Activated naive CD4-positive, alpha-beta T cell treated with anti-CD3 and anti-CD28 coated beads, Interleukin-2, amount 50 U/mL, for 16 hours (primary cell): ENCODE measurements at places on chromosomes 4 and X.

- no peak for DNase-seq
Measured at GRCh38 chrX:19789376-19789775, 98.0 kb downstream of the SH3KBP1 start.

- DNase-seq: no peak
Measured at GRCh38 chr4:168570466-168570865, 73.6 kb downstream of the PALLD start.

GRCh38 chr4:74117024-74117534 is 18.1 kb upstream of the CXCL2 start:
- no peak for DNase-seq

- no peak for DNase-seq
Measured at GRCh38 chr4:76532805-76533204, 97.8 kb downstream of the SHROOM3 start.

- no peak for DNase-seq
Measured at GRCh38 chrX:24796204-24796603, 102.5 kb downstream of the POLA1 start.

DNA sequence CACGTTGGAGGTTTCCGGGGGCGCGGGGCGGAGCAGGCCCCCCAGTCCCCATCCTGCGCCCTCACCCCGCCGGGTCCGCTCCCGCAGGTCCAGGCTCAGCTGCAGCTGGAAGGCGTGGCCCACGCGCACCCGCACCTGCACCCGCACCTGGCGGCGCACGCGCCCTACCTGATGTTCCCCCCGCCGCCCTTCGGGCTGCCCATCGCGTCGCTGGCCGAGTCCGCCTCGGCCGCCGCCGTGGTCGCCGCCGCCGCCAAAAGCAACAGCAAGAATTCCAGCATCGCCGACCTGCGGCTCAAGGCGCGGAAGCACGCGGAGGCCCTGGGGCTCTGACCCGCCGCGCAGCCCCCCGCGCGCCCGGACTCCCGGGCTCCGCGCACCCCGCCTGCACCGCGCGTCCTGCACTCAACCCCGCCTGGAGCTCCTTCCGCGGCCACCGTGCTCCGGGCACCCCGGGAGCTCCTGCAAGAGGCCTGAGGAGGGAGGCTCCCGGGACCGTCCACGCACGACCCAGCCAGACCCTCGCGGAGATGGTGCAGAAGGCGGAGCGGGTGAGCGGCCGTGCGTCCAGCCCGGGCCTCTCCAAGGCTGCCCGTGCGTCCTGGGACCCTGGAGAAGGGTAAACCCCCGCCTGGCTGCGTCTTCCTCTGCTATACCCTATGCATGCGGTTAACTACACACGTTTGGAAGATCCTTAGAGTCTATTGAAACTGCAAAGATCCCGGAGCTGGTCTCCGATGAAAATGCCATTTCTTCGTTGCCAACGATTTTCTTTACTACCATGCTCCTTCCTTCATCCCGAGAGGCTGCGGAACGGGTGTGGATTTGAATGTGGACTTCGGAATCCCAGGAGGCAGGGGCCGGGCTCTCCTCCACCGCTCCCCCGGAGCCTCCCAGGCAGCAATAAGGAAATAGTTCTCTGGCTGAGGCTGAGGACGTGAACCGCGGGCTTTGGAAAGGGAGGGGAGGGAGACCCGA is 14.0 kb downstream of the SHOX start:
- no peak for DNase-seq

DNA sequence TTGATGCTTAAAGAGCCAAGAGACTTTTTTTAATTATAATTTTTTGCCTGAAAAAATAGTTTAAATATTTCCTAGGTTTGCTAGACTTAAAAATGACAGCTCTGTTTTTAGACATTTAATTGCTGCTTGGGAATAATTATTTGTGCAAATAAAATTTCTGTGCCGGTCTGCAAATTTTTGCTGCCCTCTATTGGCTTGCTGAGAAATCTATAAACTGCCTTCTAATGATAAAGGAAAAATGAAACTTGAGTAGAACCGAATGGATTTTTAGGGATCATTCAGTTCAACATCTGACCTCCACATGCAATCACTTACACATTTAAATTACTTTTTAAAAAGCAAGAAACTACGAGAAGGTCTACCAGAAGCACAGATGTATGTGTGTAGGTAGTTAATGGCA is 434.0 kb downstream of the FAM133A start:
- DNase-seq: no peak

DNA sequence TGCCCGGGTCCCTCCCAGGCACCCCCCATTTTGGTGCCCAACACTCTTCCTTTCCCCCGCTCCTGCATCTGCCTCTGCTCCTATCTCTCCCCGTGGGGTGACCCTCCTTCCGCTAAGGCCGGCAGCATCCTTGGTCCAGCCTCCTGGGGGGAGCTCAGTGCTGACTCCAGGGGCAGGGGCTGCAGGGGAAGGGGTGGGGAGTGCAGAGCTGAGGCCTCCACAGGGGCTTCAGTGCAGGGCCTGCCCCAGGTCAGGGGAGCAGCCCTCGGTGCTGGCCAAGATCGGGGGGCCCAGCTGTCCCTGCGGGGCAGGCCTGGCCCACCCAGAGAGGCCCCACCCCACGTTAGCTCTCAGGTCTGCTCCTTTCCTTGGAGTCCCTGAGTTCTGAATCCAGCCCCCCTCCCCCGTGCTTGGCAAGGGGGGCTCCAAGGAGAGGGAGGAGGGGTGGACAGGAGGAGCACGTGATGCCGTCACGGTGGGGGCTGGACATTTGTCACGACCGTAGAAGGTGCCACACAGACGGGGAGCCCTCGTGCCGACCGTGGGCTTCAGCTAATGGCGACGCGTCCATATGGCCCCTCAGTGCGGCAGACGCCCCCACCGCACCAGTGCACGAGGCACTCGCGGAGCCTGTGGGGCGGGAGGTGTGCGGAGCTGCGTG is 63.5 kb upstream of the ADRA2C start:
- DNase-seq: peak; percentile 6

GRCh38 chr4:138275963-138276621 is 33.9 kb upstream of the SLC7A11 start:
- DNase-seq: no peak

GRCh38 chr4:153822316-153822715 is 33.4 kb upstream of the SFRP2 start:
- no peak for DNase-seq

- DNase-seq: no peak
Measured at GRCh38 chrX:8424912-8425311, 39.7 kb upstream of the VCX3B start.

GRCh38 chr4:20084488-20084887 is 167.2 kb upstream of the SLIT2 start:
- no peak for DNase-seq

GRCh38 chrX:26253526-26253925 is 37.6 kb downstream of the MAGEB5 start:
- DNase-seq: no peak

DNA sequence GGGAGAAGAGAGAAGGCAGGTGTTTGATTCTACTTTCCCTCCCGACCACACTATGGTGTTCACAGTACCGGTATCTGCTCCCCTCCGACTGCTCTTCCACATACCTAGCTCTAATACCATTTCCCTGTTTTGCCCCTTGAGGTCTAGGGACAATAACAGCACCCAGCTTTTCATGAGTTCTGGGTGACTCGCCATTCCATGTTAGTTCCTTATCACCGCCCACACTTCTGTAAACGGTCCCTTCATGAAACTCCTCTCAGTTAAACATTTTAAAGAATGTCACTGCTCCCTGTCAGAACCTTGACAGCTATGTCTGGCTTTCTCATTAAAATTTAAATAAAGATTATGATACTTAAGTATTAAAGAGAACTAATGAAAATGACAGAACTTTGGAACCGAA is 136.7 kb downstream of the ADAMTS3 start:
- DNase-seq: no peak

DNA sequence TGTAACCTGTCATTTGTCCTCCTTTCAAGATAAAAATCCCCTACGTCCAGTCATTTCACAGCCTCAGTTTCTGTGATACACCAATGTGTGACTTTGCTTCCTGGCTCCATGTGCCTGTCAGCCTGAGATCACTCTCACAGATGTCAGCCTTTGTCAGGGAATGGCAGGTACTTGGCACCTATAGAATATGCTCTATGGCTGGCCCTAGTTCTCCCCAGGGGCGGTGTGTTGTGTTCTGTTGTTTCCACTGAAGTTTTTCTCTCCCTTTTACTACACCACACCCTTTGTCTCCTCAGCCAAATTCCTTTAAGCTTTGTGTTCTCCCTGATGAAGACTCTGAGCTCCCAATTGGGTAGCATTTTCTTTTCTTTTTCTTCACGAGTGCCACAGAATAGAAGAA is 81.7 kb downstream of the ALPK1 start:
- no peak for DNase-seq

DNA sequence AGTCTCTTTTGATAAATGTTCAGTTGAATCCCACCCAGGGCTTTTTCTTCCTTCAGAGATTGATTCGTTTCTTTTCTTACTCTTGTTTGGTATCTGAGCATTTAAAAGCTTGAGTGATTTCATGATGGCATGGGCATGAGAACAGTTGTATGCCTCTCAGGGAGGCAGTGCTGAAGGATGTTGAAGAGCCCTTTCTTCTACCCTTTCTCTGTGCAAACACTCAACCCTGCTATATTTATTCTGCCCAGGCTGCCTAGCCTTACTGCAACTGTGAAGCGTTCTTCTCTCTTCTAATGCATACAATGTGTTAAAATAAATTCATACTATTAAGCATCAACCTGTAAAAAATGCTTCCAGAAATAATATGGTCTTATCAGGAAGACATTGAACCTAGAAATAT is 367.6 kb upstream of the LCORL start:
- no peak for DNase-seq

GRCh38 chr4:29770627-29771026 is 949.5 kb upstream of the PCDH7 start:
- DNase-seq: no peak

DNA sequence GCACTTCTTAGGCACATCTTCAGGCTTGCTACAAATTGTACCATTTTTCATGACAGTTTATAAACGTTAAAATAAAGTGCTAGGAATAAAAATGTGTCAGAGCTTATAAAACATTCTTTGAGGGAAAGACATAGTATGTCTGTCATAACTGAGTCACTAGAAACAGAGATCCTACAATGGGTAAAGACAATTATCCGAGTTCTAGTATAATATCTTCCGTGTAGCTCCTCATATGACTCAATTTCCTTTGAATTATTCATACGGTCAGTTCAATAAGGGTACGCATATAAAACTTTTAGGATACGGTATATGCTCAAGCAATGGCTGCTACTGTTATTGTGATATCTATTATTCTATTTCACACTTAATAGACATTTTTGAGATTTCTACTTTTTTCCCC is 349.1 kb downstream of the PCDH10 start:
- DNase-seq: no peak

- no peak for DNase-seq
Measured at GRCh38 chrX:24026432-24026831, 554 bp downstream of the KLHL15 start.

GRCh38 chr4:186627226-186627865 is 72.0 kb upstream of the MTNR1A start:
- no peak for DNase-seq

DNA sequence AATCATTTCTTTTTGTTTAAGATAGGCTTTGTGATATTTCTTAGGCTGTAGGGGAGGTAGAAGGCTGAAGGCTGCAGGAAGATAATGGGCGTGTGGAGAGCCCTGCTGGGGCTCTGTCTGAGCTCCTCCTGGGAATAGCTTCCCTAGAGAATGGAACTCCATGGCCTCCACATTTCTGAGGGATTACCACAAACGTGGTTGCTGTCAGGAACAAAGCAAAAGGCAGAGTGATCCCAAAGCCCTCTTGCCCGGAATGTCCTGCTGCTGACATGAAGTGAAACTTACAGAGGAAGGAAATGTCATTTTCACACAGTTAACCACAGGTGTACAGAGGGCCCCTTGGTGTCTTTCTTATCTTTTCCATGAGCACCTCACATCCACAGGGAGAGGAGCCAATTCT is 89.3 kb downstream of the DDIT4L start:
- no peak for DNase-seq

GRCh38 chrX:10047631-10048030 is 80.5 kb downstream of the CLDN34 start:
- DNase-seq: no peak

GRCh38 chrX:37000140-37000539 is 8.0 kb upstream of the FAM47C start:
- DNase-seq: no peak

DNA sequence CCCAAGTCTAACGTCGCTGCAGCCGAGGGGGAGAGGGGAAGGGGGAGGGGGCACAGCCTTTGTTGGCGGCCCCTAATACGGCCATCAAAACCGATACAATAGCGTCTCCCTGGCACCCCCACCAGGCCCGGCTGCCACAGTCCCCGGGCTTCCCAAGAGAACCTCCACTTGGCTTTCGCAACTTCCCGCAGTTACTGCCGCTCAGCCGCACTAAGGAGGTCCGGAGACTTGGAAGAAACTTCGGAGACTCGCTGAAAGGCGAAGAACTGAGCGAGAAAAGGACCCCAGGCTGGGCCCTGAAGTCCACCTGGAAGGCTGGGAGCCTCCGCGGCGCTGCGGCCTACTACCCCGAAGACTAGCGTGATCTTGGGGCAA is 2.8 kb downstream of the NKX6-1 start:
- DNase-seq: no peak

- no peak for DNase-seq
Measured at GRCh38 chrX:21781525-21781924, 23.6 kb upstream of the SMPX start.
